Kidney (tissue), 22 donors: ENCODE measurements at places on chromosomes 16 and 17. TPM values are rescaled to one million over a fixed set of nuclear protein-coding genes. Genes with fewer than 3 reads are reported as not detected.

- no peak overlapping the region for H3K27ac ChIP-seq
- no peaks in the 10 kb centered on the region for H3K4me1 ChIP-seq
- no peak overlapping the region for H3K4me3 ChIP-seq
These were observed 2.5 kb upstream of the HS3ST3B1 start for GRCh38 chr17:14298221-14298946.

DNA sequence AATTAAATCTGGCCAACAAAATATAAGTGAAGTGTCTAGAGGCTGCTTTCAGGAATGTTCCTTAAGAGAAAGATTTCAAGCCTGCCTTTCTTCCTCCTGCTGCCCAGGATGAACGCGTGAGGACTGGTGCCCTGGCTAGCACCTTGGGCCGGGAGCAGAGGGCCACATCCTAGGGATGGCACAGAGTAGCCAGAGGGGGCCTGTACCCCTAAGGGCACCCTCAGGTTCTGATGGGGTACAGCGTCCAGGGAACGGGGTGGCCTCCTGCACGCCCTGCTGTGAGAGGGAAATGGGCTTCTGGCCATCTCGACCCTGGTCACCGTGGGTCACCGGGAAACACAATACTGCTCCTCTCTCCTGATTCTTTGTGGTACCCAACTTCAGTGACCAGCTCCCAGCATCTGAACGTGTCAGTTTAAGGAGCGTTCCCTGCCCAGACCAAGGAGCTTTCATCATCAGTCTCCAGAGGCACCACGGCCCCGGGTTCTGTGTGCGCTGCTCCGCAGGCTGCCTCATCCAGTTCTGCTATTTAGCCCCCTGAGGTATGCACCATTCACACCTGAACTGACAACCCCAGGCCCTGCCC, 40.3 kb downstream of the MAP1LC3B start:
- H3K4me3 ChIP-seq = no peak overlapping the region
- no peak for DNase-seq
- no peaks in the 10 kb centered on the region for H3K27me3 ChIP-seq
- no peaks in the 10 kb centered on the region for H3K4me1 ChIP-seq
- peaks cover 18% of the 10 kb centered on the region for H3K36me3 ChIP-seq

- no peaks in the 10 kb centered on the region for H3K4me1 ChIP-seq
- DNase-seq = no peak
- no peak overlapping the region for H3K4me3 ChIP-seq
- H3K27me3 ChIP-seq = no peaks in the 10 kb centered on the region
- no peaks in the 10 kb centered on the region for H3K36me3 ChIP-seq
- H3K27ac ChIP-seq = no peak overlapping the region
These were observed 17.5 kb upstream of the IL21R start for GRCh38 chr16:27384425-27384824.

- no peaks in the 10 kb centered on the region for H3K4me1 ChIP-seq
- no peak overlapping the region for H3K27ac ChIP-seq
- no peaks in the 10 kb centered on the region for H3K27me3 ChIP-seq
These were observed 41.1 kb upstream of the KLHDC4 start for GRCh38 chr16:87806641-87807546.

DNA sequence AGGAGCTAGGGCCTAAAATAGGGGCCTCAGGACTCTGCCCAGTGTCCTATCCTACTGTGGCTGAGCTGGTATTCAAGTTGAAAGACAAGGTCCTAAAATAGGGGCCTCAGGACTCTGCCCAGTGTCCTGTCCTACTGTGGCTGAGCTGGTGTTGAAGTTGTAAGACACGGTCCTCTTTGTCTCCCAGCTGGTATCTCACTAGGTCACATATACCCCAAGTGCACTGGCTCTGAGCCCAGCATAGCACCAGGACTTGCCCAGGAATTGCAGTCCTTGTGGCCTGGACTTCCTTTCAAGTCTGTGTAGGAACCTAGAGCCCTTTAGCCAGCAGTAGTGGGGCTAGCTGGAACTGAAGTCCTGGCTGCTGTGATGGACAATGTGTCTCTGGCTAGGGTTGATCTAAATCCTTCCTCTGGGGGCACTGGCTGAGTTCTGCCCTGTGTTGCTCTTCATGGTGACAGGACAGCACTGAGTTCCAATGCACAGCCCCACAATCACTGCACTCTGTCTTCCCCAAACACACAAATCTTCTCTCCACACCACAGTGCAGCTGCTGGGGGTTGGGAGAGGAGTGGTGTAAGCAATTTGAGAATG, 260.5 kb downstream of the HAPSTR1 start:
- no peaks in the 10 kb centered on the region for H3K36me3 ChIP-seq
- DNase-seq = no peak
- H3K27ac ChIP-seq = no peak overlapping the region
- H3K4me3 ChIP-seq = no peak overlapping the region
- no peaks in the 10 kb centered on the region for H3K27me3 ChIP-seq
- no peaks in the 10 kb centered on the region for H3K4me1 ChIP-seq

- H3K4me3 ChIP-seq = peak overlapping the region; percentile 10
- peaks cover 10% of the 10 kb centered on the region for H3K4me1 ChIP-seq
- no peaks in the 10 kb centered on the region for H3K27me3 ChIP-seq
- H3K36me3 ChIP-seq = no peaks in the 10 kb centered on the region
These were observed 3.6 kb upstream of the WDR81 start for GRCh38 chr17:1720856-1721386.

DNA sequence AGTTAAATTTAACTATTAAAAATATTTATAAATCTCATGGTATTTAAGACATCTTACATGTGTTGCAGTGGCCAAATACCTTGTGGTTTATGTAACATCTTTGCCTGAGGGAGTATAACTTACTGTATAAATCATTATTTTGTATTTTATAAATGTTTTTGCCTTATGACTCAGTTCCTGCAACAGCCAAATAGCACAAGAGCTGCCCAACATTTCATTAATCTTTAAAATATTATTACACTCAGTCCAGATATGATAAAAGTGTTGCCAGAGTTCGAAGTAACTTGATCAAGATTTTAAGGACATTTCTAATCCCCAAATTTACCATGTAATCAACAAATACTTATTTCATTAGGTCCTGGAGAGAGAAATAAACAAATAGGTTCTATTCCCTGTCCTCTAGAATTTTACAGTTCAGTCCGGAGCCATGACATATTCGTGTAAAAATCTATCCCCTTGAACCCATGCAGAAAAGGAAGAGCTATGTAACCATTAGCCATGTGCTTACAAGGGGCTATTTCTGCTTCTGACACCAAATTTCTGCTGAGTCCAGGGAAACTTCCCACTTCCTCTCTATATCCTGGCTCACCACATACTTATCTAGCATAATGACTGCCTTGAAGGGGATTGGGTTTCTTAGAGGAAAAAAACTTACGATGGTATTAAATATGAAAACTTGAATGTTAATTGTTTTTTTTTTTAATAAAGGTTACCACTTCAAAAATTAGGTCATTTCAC, 44.0 kb downstream of the IRX6 start:
- peaks cover 10% of the 10 kb centered on the region for H3K27me3 ChIP-seq
- H3K36me3 ChIP-seq = no peaks in the 10 kb centered on the region
- DNase-seq = no peak
- no peaks in the 10 kb centered on the region for H3K4me1 ChIP-seq
- H3K4me3 ChIP-seq = no peak overlapping the region

DNA sequence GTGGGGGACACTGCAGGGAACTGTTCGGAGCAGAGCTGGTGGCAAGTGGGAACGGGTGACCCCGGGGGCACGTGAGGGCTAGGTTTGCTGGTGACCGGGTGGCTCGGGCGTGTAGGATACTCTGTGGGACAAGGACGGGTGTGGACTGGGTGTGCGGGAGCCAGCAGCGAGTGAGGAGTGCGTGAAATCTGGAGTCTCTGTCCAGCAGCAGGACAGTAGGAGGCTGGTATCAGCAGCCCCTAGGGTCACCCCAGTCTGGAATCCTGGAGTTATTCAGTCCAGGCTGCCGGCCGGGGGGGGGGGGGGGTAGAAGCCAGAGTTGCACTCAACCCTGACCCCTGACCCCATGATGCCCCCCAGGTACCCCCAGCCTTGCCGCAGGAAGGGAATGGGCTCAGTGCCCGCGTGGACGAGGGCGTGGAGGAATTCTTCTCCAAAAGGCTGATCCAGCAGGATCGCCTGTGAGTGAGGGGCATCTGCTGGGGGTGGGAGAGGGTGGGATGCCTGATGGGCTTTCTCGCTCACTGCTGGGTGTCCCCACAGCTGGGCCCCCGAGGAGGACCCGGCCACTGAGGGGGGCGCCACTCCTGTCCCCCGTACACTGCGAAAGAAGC, 6.2 kb downstream of the ACD start:
- H3K4me3 ChIP-seq = no peak overlapping the region
- H3K27ac ChIP-seq = no peak overlapping the region
- H3K27me3 ChIP-seq = peaks cover 19% of the 10 kb centered on the region
- peaks cover 9% of the 10 kb centered on the region for H3K4me1 ChIP-seq
- DNase-seq = no peak

- no peaks in the 10 kb centered on the region for H3K36me3 ChIP-seq
- no peak for DNase-seq
- no peak overlapping the region for H3K4me3 ChIP-seq
- H3K27ac ChIP-seq = no peak overlapping the region
- H3K4me1 ChIP-seq = no peaks in the 10 kb centered on the region
- no peaks in the 10 kb centered on the region for H3K27me3 ChIP-seq
These were observed 160.9 kb upstream of the TOX3 start for GRCh38 chr16:52707676-52708337.

DNA sequence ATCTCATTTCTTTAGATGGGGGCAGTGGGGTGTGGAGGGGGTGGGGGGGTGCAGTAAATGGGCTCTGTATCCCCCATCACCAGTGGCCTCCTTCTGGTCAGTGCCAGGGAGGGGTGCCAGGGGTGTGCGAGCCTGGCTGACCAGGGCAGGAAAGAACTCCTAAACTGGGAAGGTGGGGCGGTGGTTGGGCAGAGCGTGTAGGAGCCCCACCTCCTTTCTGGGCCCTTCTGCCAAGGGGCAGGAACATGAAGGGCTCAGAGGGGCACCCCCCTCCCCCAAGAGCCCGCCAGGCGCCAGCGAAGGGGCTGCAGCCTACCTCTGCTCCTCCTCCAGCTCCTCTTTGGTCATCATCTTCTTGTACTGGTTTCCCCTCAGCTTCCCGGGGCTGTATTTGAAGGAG, 26.0 kb downstream of the MXRA7 start:
- DNase-seq = no peak
- no peaks in the 10 kb centered on the region for H3K4me1 ChIP-seq
- H3K27me3 ChIP-seq = no peaks in the 10 kb centered on the region
- peaks cover 7% of the 10 kb centered on the region for H3K36me3 ChIP-seq
- H3K27ac ChIP-seq = no peak overlapping the region

- no peaks in the 10 kb centered on the region for H3K36me3 ChIP-seq
- no peaks in the 10 kb centered on the region for H3K4me1 ChIP-seq
- DNase-seq = no peak
- H3K27ac ChIP-seq = no peak overlapping the region
These were observed 3.4 kb upstream of the PITPNM3 start for GRCh38 chr17:6559753-6560215.

DNA sequence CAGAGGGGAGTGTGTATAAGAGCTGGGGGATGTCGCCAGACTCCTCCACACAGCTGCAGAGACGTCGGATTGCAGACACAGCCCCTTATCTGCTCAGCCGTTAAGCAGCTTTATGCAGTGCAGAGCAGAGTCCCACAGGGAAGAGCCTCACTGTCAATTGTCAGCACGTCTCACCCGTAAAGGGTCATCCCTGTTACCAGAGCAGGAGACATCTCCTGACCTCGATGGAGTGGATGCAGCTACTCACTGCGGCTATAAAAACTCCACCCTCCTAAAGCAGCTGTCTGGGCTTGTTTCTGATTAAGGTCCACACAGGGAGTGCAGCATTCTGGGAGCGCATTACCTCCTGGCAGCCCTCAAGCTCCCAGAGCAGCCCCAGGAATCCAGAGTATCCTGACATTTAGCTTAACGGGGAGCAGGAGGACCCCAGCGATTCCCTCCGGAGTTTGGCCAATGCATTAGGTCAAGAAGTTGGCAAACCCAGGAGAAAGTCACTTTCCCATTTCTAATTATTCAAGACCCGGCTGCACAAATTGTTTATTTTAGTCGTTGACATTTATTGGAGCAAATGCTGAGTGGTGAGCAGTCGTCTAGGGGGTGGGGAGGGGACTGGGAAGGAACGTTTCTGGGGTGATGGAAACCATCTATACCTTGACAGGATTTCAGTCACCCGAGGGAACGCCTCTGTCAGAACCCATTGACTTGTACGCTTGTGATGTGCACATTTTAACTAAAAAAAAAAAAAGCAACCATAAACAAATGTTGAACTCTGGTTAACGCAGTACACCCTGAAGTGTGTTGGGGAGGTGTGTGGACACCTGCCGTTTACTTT, 100.0 kb upstream of the ZNF469 start:
- no peak overlapping the region for H3K27ac ChIP-seq
- H3K4me1 ChIP-seq = no peaks in the 10 kb centered on the region
- H3K36me3 ChIP-seq = no peaks in the 10 kb centered on the region
- H3K27me3 ChIP-seq = no peaks in the 10 kb centered on the region
- H3K4me3 ChIP-seq = no peak overlapping the region

- H3K36me3 ChIP-seq = no peaks in the 10 kb centered on the region
- no peak for DNase-seq
- no peak overlapping the region for H3K27ac ChIP-seq
- no peaks in the 10 kb centered on the region for H3K27me3 ChIP-seq
- H3K4me3 ChIP-seq = no peak overlapping the region
- H3K4me1 ChIP-seq = no peaks in the 10 kb centered on the region
These were observed 175.6 kb downstream of the PCTP start for GRCh38 chr17:55926276-55926990.

GRCh38 chr17:75361344-75361743, 44.1 kb downstream of the GRB2 start:
- no peaks in the 10 kb centered on the region for H3K27me3 ChIP-seq
- peaks cover 20% of the 10 kb centered on the region for H3K4me1 ChIP-seq
- no peak overlapping the region for H3K27ac ChIP-seq
- no peak for DNase-seq
- no peak overlapping the region for H3K4me3 ChIP-seq

- no peak overlapping the region for H3K27ac ChIP-seq
- no peaks in the 10 kb centered on the region for H3K4me1 ChIP-seq
- no peak for DNase-seq
- no peaks in the 10 kb centered on the region for H3K27me3 ChIP-seq
- H3K4me3 ChIP-seq = no peak overlapping the region
- peaks cover 2% of the 10 kb centered on the region for H3K36me3 ChIP-seq
These were observed 3.1 kb downstream of the HSBP1 start for GRCh38 chr16:83810901-83811300.

DNA sequence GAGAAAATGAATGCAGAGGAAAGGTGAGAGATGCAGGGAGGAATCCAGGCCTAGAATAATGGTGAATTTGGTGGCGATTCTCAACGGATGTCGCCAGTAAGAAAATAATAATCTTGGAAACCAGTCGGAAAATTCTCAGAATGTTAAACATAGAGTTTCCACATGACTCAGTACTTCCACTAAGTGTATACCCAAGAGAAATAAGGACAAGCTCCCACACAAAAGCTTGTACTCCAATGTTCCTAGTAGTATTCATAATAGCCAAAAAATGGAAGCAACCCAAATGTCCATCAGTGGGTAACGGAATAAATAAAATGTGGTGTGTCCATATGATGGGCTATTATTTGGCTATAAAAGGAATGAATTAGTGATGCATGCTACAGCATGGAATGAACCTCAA, 19.4 kb upstream of the ENGASE start:
- no peak overlapping the region for H3K4me3 ChIP-seq
- H3K27ac ChIP-seq = no peak overlapping the region
- no peaks in the 10 kb centered on the region for H3K36me3 ChIP-seq
- no peaks in the 10 kb centered on the region for H3K27me3 ChIP-seq

Gene PYY
- not detected for total RNA-seq

Gene KRTAP2-1
- not detected for total RNA-seq

Gene KRT15
- total RNA-seq = 2.8 TPM

Gene DOC2A
- 1.9 TPM for total RNA-seq

Gene SNX20
- 6.2 TPM for total RNA-seq
